Lung microvascular endothelial cell (primary cell): ENCODE measurements at places on chromosomes 5 and 9. TPM values are rescaled to one million over a fixed set of nuclear protein-coding genes. Genes with fewer than 3 reads are reported as not detected.

GRCh38 chr9:137116728-137117127 is 2.2 kb upstream of the DPP7 start:
- DNase-seq: no peak

Gene EGFL7
- 330 and 384 TPM in 2 replicates for total RNA-seq

Gene LRRC19
- total RNA-seq: not detected in 2 replicates

DNA sequence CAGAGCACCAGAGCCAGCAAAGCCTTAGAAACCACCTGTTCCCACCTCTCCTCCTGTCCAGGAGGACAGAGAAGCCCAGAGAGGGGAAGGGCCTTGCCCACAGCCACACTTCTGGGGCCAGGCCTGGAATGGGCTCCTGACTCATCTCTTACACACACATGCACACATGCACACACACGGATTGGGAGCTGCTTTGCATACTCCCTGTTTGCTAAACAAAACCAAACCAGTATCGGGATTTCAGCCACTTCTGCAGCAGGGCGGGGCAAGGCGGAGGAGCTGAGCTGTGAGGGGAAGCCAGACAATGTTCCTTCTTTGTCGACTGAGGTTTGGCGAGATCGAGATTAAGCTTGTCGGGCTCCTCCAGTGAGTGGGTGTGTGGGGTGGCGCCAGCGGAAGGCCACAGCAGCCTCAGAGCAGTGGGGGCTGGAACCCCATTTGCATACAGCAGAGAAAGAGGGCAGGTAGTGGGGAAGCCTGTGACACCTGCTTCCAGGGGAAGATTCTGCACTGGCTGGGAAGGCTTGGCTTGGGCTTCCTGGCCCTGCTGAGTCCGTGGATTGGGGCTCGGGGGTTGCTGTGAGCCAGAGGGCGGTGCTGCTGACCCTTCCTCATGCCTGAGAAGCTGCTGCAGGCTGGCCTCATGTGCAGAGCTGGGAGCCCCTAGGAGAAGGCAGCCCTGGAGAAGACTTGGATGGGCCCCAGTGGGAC is 16.1 kb downstream of the GFI1B start:
- DNase-seq: no peak

DNA sequence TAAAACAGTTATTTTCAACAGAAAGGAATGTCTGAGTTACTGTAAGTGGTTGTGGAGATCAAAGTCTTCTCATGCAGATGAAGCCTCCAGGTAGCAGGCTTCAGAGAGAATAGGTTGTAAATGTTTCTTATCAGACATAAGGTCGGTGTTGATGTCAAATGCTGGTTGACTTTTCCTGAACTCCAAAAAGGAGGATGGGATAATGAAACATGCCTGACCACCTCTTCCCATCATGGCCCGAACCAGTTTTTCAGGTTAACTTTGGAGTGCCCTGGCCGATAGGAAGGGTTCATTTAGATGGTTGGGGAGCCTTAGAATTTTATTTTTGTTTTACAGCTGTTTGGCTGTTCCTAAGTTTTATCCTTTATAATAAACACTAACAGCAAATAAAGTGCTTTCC is 478.4 kb downstream of the ACTL7B start:
- no peak for DNase-seq

DNA sequence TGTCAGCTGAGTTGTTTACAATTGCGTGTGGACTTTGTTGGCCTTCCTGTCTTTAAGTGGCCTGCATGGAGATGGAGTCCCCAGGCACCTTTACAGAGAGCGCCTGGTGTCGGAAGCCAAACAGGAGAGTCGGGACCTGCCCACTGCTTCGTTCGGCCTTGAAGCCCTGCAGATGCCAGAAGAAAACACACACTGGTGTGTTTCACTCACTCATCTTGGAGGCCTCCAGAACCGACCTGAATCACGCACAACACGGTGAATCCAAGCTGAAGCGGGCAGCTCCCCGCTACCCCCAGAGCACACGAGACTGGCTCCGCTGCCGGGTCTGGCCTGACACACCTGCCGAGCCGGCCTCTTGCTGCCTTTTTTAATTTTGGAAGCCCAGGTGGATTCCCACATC is 419.4 kb upstream of the IRX4 start:
- no peak for DNase-seq

Gene QRFP
- total RNA-seq: not detected in 2 replicates

Gene ANKRD20A1
- 0.87 and 4.4 TPM in 2 replicates for total RNA-seq

Gene CNTFR
- not detected in 2 replicates for total RNA-seq

GRCh38 chr5:92890841-92891244 is 690.2 kb downstream of the NR2F1-AS1 start:
- DNase-seq: no peak

- DNase-seq: no peak
These were observed 165.9 kb downstream of the AGTPBP1 start for GRCh38 chr9:85575868-85576267.

- DNase-seq: peak; percentile 66
These were observed 74.5 kb downstream of the PTCD2 start for GRCh38 chr5:72394688-72395087.
